Cardiac muscle cell (in vitro differentiated cells and primary cell): ENCODE measurements at places on chromosomes 12 and 14.
A peak's percentile ranks its signal among the peaks of the same experiment; 100 is the strongest.

- no peak for DNase-seq
These were observed 23.8 kb upstream of the CISTR start for GRCh38 chr12:53775478-53776145.

GRCh38 chr12:57934819-57935218 lies 6.5 kb upstream of the ATP23 start:
- no peak for DNase-seq

DNA sequence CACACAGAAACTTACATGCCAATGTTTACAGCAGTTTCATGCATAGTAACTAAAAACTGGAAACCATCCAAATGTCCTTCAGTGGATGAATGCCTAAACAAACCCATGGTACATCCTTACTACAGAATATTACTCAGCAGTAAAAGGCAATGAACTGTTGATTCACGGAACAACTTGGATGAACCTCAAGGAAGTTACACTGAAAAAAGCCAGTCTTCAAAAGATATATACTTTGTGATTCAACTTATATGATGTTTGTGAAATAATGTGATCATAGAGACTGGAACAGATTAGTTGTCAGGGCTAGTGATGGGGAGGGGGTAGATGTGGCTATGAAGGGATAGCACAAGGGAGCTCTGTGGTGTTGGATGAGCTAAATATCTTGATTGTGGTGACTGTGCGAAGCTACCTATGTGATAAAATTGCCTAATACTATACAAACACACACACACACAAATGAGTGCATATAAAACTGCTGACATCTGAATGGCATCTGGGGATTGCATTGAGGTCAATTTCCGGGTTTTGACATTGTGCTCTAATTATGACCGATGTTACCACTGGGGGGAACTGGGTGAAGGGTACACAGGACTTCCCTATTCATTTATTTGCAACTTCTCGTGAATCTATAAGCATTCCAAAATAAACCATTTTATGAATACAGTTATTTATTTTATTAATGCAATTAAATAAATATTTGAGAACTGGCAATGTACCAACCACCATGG lies 94.3 kb downstream of the RIN3 start:
- no peak for DNase-seq

DNA sequence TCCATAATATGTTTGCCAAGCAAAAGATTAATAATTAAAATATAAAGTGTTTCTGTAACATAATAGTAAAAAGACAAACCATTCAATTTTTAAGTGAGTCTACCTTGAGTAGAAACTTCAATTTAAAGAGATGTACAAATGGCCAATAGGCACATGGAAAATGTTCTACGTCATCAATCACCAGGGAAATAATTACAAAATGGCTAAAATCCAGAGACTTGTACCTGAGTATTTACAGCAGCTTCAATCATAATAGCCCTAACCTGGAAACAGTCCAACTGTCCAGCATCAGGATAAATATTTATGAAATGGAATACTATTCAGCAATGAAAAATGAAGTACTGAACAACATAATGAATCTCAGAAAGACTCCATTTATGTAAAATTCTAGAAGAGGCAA lies 95.5 kb upstream of the FAR2 start:
- DNase-seq = no peak

- no peak for DNase-seq
These were observed 49.1 kb downstream of the FAM222A start for GRCh38 chr12:109762673-109763191.

GRCh38 chr14:103518422-103519042 lies 4.1 kb downstream of the CKB start:
- DNase-seq = peak; percentile 55

GRCh38 chr12:22731236-22731635 lies 106.3 kb downstream of the ETNK1 start:
- no peak for DNase-seq

DNA sequence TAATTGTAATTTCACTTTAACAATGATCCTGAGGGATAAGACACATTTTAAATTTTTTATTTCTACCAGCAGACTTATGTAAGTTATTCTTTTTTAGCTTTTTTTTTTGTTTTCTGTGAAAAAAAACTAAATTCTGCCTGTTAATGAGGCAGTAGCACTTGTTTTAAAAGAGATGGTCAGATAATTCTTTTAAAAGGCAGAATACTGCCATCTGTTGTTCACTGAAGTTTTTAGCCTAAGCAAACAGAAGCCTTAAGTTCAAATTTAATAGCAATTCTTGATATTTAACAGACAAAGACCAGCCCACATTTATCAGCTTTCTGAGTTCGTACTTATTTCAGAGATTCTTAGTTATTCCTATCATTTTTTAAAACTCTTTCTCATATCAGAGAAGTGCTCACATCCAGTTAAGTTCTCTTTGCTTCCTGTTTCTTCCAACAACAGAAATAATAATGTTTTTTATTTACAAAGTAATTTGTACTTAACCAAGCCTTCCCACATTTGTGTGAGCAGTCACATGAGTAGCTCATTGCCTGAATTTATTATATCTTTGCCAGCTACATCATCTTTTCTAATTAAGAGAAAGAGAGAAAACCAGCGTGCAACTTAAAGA lies 93.4 kb upstream of the SLCO1C1 start:
- peak; percentile 50 for DNase-seq

DNA sequence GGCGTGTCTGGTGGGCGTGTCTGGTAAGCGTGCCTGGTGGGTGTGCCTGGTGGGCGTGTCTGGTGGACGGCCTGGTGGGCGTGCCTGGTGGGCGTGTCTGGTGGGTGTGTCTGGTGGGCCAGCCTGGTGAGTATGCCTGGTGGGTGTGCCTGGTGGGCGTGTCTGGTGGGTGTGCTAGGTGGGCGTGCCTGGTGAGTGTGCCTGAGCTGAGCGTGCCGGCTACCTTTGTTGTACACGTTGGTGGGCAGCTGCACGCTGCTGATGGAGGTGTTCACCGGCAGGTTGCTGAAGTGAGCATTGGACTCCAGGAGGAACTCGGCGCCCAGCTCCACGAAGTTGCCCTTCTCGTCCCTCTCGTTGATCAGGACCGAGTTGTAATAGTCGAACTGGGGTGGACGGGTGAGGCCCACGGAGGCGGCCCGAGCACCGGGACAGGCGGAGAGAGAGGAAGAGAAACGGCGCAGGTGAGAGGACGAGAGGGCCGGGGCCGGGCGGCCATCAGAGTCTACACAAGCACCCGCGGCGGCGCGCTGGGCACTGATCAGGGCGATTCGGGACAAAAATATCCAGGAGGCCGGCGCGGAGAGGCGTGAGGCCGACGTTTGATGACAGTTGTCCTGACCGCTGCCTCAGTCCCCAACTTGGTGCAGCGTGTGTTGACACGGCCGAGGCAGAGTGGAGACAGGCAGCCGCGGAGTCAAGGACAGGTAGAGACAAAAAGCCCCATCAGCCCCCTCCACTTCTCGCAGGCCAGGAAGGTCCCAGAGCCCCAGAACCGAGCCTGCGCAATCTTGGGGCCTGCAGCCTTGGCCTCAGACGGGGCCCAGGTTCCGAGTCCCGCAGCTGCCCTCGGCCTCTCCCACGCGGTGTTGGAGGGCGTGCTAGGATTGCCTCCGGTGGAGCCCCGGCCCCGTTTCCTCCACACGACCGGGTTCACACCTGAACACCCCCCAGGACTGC lies 10.5 kb downstream of the CACNA2D4 start:
- no peak for DNase-seq

DNA sequence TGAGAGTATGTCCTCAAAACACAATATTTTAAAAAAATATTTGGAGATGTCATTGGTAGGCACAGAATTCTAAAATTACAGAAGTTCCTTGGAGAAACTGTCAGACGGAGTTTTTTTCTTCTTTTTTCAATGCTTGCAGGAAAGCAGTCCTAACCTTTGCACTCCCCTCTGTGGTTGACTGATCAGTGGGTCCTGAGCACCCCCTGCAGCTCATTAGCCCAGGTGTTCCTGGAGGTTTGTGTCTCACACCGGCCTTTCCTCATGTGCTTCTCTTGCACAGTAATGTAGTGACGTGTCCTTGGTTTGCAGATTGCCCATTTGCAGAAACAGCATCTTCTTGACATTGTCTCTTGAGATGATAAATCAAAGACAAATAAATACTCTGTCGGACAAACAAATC lies 513.0 kb downstream of the TMEM121 start:
- DNase-seq = no peak

DNA sequence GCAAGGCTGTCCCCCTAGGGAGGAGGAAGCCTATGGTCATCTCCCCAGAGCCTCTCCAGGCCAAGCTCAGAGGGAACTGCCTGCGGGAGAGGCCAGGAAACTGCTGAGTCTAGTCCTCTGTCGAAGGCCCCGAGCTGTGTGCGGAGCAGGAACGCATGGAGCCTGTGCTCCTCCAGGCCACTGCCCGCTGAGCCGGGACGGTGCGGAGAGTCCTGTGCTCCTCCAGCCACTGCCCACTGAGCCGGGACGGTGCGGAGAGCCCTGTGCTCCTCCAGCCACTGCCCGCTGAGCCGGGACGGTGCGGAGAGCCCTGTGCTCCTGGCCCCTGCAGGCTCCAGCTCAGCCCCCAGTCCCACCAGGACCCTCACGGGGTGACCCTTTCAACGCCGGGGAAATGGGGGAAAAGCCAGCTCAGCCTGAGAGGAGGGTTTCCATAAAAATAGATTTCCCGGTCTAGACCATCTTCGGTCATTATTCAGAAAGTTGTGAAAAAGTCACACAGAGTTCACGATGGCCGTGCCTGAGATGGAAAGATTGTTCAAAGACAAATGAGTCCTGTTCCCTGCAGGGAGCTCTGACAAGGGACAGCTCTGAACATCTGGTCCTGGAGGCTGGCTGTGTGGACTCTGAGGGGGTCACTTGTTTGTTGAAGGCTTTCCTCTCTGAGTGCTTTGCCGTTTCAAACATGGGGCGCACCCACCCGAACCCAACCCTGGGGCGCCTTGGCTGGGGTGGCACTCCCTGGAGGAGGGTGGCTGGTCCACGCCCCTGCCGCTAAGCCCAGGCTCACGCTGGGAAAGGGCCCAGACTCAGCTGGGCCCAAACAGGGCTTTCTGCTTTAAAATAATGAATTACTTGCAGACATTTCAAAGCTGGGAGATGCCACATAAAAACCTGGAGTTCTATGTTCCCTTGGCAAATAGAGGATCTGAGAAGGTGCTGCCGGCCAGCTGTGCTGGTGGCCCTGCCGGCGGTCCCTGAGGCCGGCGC lies 85.5 kb downstream of the ADGRD1 start:
- DNase-seq = no peak

GRCh38 chr12:93853698-93854478 lies 176.7 kb downstream of the CRADD start:
- no peak for DNase-seq

- no peak for DNase-seq
These were observed 6.0 kb upstream of the SHMT2 start for GRCh38 chr12:57223191-57224165.

GRCh38 chr12:61538951-61539350 lies 721.3 kb upstream of the USP15 start:
- DNase-seq = no peak

DNA sequence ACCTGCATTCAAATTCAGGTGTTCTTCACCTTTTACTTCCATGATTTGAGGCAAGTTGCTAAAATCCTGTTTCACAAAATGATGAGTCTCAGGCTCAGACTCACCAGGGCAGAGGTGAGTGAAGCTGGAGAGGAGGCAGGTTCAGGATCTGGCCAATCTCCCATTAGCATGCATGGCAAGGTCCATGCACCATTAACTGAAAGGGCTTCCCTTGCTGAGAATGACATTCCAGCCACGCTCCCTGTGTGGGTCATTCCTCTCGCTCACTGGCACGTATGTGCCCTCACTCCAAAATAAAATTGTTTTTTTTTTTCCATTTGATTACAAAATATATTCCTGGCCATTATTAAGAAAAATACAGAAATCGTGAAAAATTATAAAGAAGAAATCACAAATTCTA lies 257.6 kb downstream of the C12orf75 start:
- no peak for DNase-seq

DNA sequence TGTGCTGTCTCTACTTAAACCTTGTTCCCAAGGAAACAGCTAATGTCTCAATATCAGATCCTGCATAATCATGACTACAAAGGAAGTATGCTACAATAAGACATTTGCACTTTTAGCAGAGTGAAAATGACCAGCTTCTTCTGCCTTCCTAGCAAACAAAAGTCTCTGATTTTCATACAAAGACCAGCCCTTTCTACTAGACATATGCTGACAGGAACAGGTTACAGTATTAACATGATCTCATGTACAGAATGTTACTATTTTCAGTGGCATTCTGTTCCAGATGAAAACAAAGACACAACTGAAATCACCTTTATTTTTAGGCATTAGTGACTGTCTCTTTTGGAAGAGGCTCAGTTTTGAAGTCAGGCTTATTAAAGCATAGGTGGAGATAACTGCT lies 228.6 kb downstream of the MED13L start:
- DNase-seq = no peak

GRCh38 chr12:50297027-50297426 lies 13.7 kb upstream of the LIMA1 start:
- DNase-seq = no peak

DNA sequence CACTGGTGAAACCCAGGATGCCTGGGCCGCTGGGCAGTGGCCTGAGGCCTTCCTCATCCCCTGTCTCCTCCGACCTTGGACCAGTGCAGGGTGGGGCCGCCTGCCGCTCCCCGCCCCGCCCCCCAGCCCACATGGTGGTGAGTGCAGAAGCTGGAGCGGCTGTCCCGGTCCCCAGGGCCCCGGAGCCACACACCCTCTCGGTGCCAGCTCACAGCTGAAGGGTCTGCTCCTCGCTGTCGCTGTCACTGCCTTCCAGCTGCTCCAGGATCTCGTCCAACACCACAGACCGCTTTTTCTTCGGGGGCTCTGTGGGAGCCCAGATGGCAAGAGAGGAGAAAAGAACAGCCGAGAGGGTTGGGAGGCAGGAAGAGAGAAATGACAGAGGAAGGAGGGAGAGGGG lies 143.1 kb downstream of the RBM19 start:
- DNase-seq = no peak

- peak; percentile 89 for DNase-seq
These were observed at the start of gene PPM1H for GRCh38 chr12:62934799-62935674. Gene PPM1H, minus strand, starts transcription at chr12:62935150. Its CDS starts 414 bp downstream, at chr12:62934736.

DNA sequence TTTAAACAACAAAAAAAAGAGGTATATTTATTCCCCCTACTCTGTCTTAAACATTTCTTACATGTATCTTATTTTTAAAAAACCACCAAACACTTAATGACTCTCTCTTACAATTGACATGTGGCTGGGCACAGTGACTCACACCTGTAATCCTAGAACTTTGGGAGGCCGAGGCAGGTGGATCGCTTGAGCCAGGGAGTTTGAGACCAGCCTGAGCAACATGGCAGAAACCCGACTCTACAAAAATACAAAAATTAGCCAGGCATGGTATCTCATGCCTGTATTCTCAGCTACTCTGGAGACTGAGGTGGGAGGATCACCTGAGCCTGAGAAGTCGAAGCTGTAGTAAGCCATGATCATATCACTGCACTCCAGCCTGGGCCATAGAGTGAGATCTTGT lies 16.0 kb downstream of the SLC41A2 start:
- DNase-seq = no peak

- no peak for DNase-seq
These were observed 206.3 kb downstream of the ACSS3 start for GRCh38 chr12:81284137-81284536.

DNA sequence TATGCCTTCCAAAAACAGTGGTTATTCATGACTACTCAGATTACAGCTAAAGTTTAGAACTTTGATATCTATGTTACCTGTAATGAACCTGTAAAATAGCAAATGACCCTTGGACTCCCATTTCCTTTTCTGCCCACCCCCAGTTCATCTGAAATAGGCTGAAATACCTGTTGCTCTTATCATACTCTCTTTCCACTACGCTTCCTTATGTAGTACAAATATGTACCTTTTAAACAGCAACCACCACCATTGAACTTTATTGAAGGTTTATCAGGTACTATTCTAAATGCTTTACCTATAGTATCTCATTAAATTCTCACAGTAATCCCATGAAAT lies 239.7 kb downstream of the SSPN start:
- DNase-seq = no peak
